ENCODE measurements at places on chromosomes 2 and 18.

DNA sequence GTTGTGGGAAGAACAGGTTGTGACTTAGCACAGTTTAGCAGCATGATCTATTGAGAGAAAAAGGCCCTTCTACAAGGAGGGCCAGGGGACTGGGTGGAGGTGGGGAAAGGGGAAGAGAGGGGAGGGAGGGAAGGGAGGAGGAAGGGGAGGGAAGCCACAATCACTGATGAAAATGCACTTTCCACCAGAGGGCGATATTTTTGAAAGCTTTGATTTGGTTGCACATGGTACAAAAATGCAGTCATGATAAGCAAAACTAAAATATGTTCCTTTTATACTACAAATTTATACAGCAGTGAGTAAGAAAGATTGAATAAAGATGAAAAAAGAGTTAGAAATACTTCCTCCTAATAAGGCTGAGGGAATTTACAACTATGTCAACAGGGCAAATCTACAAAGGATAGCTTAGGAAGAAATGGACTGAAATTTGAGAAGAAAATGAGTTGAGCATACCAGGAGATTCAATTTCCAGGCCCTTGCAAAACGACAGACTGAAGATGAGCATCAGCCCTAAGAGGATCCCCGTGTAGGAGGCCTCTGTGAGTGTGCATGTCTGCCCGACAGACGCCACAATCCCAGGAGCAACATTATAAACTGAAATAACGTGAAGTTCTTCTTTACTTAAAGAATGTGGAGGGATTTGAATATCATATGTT is 17.2 kb downstream of the SH3YL1 start:
- peak; percentile 79 for DNase-seq

DNA sequence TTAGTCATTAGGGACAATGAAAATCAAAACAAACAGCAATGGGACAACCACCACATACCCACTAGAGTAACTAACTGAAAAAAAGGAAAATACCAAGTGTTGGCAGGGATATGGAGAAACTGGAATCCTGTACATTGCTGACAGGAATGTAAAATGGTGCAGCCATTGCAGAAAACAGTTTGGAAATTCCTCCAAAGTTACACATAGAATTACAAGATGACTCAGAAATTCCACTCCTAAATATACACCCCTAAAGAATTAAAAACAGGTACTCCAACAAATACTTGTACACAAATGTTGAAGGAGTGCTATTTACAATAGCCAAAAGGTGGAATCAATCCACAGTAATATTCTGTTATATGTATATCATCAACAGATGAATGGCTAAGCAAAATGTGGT is 110.9 kb downstream of the ROCK1 start:
- DNase-seq = peak; percentile 76

- DNase-seq = peak; percentile 82
Observed at GRCh38 chr2:53131416-53131815, 636.2 kb upstream of the CHAC2 start.

- DNase-seq = no peak
Observed at GRCh38 chr2:182266909-182267308, 159.9 kb downstream of the PDE1A start.

DNA sequence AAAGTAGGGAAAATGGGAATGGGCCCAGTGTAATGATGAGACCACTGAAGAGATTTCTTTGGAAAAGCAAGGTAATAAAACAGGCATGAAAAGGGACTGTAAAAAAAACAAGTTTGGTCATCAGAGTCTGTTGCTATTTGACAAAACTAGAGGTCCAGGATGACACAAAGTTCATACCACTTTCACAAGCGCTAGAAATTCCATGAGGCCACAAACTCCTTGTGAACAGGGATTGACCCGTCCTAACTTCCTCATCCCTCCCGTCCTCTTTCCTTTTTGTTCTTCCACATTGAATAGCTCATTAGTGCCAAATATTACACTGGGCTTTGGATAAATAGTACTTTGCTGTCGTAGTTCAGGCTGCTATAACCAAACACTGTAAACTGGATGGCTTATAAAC is 188.8 kb upstream of the EPC2 start:
- DNase-seq = no peak

- no peak for DNase-seq
Observed at GRCh38 chr2:96890726-96891385, 21.0 kb upstream of the SEMA4C start.

DNA sequence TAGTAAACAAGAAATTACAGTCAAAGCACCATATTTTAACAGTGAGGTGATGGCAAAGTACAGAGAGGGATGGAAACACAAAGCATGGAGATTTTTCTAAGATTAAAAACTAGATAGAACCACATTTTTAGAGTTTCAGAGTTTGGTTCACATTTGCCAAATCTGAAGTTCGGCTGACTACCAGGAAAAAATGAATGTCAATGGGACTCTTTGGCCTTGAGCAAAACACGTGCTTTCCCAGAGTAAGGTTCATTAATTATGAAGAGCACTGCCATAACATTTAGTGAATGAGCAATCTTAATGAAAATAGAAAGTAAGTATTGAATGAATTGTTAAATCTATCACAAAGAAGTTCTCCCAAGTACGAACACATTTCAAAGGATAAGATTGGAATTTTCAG is 571.2 kb upstream of the VRK2 start:
- no peak for DNase-seq

- DNase-seq = no peak
Observed at GRCh38 chr2:26970928-26971627, 641 bp downstream of the MAPRE3 start.

- peak; percentile 51 for DNase-seq
Observed at GRCh38 chr2:120445449-120446143, 99.7 kb downstream of the INHBB start.

GRCh38 chr18:45617284-45617683 is 2.0 kb downstream of the SLC14A2 start:
- DNase-seq = peak; percentile 73

DNA sequence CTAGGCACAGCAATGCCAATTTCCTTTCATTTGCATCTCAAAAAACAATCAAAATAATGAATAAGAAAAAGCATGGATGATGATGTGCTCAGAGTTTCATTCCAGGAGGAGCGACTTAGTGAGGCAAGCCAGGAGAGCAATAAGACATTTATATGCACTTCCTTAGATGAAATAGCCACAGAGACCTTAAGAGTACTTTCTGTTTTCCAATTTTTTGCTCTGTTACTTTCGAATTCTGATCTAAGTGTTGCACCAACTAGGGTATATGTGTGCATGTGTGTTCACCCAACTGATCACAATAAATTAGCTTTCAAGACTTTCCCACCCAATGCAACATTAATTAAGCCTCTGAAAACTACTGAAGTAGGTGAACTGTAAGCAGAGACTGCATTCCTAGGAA is 709 bp downstream of the RAB27B start:
- DNase-seq = no peak

GRCh38 chr18:58529714-58530354 is 99.1 kb downstream of the ALPK2 start:
- peak; percentile 71 for DNase-seq

- DNase-seq = no peak
Observed at GRCh38 chr2:30775833-30776232, 31.4 kb downstream of the CAPN13 start.

DNA sequence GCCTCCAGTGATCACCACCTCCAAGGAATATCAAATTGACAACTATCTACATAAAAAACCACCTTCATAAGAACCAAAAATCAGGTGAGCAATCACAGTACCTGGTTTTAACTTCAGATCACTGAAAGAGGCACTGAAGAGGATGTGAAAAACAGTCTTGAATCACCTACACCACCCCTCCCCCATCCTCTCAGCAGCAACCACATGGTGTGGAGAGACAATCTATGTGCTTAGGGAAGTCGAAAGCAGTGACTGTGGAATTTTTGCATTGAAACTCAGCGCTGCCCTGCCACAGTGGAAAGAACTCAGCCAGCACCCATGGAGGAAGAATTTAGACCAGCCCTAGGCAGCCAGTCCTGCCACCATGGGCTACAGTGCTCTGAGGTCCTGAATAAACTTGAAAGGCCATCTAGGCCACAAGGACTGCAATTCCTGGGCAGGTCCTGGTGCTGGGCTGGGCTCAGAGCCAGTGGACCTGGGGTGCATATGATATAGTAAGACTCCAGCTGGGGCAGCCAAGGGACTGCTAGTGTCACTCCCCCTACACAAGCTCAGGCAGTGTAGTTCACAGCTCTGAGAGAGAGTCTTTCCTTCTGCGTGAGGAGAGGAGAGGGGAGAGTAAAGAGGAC is 75.6 kb downstream of the ATL2 start:
- DNase-seq = no peak

DNA sequence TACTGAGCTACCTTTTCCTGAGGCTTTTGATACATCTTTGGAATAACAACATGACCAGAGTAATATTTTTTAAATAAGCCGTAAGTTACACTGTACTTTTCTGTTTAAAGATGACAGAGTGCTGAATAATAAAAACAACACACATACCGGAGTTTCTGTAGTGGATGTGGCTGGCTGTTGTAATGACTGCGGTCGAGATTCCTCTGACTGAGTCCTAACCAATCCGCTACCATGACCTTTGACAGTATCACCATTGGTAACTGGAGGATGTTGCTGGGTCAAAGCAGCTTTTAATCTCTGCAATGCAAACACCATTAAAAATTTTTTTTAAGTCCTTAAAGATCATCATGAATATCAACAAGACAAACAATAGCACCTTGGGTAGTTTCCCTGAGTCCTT is 70.7 kb downstream of the ATF2 start:
- DNase-seq = peak; percentile 70

GRCh38 chr2:170221317-170222288 is 43.7 kb downstream of the MYO3B start:
- peak; percentile 23 for DNase-seq

GRCh38 chr18:22173928-22174301 is 4.5 kb downstream of the GATA6 start:
- DNase-seq = no peak

DNA sequence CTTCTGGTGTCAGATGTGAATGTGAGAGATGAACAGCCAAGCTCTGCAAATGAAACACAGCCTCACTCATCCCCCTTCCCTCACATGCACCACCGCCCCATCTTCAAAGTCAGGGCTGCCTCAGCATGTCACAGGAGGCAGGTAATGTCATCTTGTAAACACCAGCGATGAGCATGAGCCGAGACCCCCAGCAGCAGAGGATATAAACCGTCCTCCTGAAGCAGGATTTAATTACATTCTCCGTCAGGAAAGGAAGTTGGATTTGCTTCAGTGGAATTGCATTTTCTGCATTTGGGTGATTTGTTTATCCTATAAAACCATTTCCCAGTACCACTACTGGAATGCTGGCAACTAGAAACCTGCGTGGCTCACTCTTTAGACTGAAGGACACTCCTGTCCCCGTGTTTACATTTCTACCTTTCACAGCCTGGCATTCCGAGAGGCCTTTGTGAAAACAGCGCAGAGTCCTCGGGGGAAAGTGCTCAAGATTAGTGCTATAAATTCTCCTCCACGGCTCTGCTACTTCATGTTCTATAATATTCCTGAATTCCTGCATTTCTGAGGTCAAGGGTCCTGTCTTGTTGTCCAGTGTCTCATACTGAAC is 619.2 kb downstream of the IRS1 start:
- no peak for DNase-seq

GRCh38 chr2:20653695-20654534 is 3.0 kb upstream of the HS1BP3 start:
- no peak for DNase-seq

DNA sequence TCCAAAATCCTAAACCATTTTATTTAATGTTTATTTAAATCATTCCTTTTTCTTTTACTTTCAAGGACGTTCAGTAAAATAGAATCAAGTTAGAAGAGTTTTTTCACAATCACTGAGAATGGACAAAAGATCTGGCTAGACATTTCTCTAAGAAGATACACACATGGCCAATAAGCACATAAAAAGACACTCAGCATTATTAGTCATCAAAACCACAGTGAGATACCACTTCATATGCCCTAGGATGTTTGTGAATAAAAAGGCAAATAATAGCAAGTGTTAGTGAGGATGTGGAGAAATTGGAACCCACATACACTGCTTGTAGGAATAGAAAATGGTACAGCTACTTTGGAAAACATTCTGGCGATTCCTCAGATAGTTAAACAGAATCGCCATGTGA is 76.1 kb downstream of the RHBDD1 start:
- peak; percentile 78 for DNase-seq

GRCh38 chr2:215594766-215595165 is 158.9 kb upstream of the FN1 start:
- DNase-seq = peak; percentile 27

GRCh38 chr2:99636144-99637034 is 146.6 kb upstream of the REV1 start:
- DNase-seq = no peak

DNA sequence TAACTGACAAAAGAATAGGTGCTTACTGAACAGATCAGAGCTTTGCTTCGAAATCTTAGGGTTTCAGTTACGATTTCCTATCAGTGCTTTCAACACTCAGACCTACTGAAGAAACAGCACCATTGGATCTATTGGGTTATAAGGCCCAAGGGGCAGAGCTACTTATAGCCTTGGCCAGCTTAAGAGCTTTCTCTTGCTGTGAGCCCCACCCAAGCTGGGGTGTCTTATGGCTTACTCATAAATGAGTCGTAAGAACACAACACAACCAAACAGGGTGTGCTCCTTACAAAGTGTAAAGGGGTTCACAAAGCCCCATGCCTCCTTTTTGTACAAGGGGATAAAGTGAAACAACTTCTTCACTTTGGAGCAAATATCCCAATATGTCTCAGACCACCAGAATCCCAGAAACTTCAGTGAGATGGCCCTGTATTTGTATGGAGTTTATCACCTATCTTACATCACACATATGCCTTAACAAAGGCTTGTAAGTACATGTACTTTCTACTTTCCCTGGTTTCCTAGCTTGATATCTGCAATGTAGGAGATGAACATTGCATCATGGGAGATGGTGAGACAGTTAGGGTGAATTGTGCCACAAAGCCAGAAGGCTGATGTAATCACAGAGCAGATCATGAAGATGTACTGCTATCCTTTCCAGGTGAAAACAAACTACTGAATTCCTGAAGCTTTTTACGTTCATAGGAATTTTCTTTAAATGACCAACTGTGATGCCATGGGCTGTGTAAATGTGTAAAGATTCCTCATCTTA is 115.5 kb upstream of the GLI2 start:
- peak; percentile 17 for DNase-seq

- no peak for DNase-seq
Observed at GRCh38 chr2:231854616-231855125, 68.4 kb downstream of the COPS7B start.

DNA sequence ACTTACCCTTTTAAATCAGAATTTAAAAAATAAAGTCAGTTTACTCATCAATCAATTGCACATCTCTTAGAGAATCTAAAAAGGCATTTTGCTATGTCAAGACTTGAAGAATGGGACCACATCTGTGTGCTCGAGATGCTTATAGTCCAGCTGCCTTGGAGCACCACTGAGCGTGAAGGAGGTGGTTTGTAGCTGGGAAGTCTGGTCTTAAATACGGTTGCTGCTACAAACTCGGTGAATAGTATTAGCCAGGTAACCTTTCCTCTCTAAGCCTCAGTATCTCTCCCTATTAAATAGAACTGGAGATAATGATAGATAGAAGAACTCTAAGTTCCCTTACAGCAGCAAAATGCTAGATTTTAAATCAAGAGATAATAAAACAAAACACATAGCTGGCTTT is 289.7 kb downstream of the TRIB2 start:
- DNase-seq = no peak

All from PC-3 (cell line).